ENCODE measurements at places on chromosomes 2 and 18.

DNA sequence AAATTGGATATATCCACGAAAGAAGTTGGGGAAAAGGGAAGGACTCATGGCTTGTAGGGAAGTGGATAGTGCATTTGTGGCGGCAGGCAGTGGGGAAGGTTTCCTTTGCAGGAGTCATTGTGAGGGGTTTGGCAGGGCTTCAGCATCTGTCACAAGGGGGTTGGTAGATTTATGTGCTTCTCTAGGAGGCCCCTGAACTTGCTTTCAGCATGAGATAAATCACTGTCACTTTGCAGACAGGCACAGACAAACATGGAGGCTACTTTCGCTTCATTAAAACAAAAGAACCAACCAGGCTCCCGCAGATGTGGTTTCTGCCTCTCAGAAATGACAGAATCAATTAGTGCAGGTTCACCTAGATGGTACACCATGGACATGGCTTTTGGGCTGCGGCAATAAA is 340.7 kb downstream of the TGIF1 start:
- no peak for DNase-seq

DNA sequence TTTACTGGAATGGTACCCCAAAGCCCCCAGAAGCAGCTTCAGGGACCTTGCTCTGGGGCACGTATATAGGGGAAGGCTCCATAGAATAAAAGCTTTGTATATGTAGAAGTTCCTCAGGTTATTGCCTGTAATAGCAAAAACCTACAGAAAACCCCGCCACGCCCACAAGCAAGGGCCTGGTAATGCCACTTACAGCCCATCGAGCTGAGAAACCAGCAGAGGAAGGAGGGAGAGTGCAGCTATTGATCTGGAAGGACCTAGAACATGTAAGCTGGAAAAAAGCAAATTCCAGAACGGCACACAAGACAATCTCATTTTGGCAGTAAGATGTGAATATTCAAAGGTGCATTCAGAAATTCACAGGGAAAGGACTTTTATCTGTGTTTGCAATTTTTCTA is 15.8 kb downstream of the HS1BP3 start:
- no peak for DNase-seq

DNA sequence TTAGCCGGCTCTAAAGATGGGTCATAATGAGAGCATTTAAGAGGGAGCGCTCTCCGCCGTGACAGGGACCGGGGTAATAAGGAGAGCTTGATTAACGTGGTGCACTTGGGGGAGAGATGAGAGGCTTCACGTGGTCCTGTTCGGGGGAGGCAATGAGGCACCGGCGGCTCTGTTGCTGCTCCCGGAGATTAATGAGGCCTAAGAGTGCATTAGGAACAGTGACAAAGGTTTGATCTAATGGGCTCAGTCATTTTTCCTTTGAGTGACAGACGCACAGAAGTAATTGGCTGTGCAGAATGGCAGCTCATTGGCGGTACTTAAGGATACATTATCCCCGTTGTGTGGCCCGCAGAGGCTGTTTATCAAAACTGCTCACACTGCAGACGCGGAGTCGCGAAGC is 250.7 kb downstream of the GBX2 start:
- DNase-seq = no peak

- DNase-seq = no peak
These were observed 3.8 kb downstream of the SLC66A3 start for GRCh38 chr2:11158916-11159573.

GRCh38 chr18:47389210-47389609 is 137.8 kb upstream of the SKOR2 start:
- no peak for DNase-seq

DNA sequence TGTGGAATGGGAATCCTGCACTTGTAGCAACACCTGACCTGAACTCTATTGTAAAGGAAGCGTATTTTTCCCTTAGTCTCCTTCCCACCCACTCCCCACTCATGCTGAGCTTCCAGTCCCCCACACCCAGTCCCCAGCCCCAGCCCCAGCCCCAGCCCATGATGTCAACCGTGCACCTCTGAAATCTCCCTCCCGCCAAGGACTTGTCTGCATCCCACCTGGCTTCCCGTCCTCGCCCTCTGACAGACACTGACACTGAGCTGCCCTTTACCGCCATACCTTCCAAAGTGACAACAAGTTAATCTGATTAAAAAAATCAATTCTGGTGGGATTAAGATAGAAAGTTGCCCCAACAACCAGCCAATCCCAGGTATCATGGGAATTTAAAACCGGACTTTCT is 213.6 kb upstream of the CELF4 start:
- DNase-seq = no peak

DNA sequence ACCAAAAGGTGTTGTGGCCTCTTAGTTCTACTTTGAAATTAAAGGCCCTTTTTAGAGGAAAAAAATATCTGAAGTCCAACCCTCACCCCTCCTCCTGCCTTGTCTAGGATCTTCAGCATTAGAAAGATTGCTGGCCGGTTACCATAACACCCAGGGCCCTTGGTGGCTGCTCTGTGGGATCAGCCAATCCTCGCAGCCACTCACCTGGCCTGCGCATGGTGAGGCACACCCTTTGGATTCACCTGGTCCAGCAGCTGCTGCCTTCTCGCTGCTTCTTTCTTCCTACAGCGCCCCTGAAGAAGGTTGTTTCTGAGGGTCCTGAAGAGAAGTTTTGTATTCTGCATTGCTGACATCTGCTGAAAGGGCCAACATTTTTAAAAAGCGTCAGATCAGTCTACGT is 25.2 kb downstream of the DYTN start:
- DNase-seq = no peak

DNA sequence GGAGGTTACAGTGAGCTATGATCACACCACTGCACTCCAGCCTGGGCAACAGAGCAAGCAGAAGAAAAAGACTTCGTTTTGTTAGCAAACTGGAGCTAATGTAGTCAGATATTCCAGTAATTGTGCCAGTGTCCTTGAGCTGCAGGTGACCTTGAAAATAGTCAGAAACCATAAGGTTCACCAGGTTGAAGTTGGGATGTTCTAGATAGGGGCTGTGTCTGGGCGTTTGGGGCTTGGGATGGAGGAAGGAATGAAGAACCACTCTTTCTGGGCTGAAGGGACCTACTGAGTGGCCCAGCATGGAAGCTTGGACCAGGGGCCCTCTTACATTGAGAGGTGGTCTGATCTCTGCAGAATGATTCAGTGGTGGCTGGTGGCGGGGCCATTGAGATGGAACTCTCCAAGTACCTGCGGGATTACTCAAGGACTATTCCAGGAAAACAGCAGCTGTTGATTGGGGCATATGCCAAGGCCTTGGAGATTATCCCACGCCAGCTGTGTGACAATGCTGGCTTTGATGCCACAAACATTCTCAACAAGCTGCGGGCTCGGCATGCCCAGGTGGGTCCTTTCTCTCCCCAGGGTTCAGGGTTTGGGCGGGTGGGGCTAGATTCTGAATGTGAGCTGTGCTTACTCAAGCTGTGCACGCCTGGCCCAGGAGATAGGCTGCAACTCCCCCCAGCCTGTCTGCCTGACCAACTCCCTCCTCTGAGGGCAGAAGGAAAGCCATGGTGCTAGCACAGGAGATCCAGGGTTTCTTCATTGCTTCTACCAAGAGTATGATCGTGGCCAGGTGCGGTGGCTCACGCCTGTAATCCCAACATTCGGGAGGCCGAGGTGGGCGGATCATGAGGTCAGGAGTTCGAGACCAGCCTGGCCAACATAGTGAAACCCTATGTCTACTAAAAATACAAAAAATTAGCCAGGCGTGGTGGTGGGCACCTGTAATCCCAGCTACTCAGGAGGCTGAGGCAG is 17.1 kb downstream of the CCT7 start:
- DNase-seq = no peak

GRCh38 chr2:205665791-205666190 is 16.5 kb upstream of the NRP2 start:
- DNase-seq = no peak

DNA sequence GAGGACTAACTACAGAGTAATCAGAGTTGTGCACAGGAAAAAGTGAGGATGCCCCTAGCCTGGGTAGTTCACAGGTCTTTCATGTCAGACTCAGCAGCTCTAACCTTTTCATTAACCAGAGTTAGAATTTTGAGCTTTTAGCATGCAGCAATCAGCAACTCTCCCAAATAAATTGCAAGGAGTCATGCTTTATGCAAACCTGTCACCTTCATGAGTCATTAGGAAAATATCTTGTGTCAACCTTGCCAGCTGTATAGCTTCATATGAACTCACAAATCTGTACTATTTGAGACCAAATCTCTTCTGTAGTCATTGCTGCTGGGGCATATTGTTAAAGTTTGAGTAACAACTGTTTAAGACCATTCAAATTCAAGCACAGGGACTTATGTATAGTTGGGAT is 382.3 kb upstream of the NT5C1B start:
- no peak for DNase-seq

GRCh38 chr2:84749442-84749841 is 131.4 kb downstream of the TRABD2A start:
- no peak for DNase-seq

Measured in effector memory CD4-positive, alpha-beta T cell (primary cell).